Heart right ventricle (tissue), 16 donors: ENCODE measurements at places on chromosomes 4 and X.

DNA sequence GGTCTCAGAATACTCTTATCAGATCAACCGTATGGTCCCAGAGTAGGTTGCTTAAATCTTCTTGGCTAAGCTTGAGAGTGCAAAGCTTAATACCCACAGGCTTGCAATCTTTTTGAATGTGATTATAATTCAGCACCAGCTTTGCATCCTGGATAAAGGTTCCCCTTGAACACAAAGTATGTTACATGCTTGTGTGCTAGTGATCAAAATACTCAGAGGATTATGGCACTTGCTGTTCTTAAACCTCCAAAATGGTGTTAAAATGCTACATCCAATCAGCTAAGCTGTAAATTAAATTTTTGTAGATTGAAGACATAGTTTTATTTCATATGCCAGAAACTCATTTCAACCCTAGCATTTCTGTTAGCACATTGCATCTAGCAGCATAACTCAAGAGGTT lies 812.2 kb upstream of the TENM3 start:
- no peak for DNase-seq

GRCh38 chr4:164012396-164013027 lies 518.0 kb downstream of the TMA16 start:
- DNase-seq: no peak

DNA sequence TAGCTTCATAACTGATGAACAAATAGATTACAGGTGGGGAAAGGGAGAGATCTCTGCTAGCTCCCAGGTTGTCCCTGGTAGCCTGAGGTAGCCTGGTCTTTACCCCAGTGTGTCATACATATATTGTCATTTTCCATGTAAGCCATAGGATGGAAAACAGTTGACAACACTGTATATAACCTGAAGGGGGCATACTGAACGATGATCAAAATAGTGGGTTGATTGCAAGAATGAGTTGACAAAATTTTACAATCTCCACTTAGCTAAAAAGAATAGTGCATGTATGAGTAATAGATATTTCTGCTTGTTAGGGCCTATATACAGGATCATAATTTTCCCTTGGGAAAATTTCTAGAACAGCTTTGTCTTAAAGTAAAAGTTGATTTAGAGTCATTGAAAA lies 304.1 kb upstream of the HAND2 start:
- no peak for DNase-seq

DNA sequence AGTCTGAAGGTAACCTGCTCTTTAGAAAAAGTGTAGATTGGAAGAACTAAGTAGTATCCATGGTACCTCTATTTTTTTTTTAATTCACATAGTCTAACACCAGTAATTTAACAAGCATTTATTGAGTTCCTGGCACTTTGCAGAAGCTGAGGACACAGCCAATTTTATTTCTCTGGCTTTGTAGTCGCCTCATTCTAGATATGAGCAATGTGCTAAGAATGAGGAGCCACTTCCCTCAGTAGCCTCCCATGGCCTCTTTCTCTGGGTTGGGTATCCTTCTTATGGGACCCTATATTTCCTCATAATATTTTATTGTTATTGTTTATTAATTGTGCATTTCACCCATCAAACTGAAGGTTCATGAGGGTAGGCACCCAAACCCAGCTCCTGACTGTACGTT lies 67.6 kb downstream of the ENPEP start:
- DNase-seq: no peak

- no peak for DNase-seq
Measured at GRCh38 chr4:81459228-81459627, 12.5 kb downstream of the RASGEF1B start.

- DNase-seq: no peak
Measured at GRCh38 chr4:46648088-46648744, 258.3 kb upstream of the GABRA2 start.

GRCh38 chr4:154623436-154623835 lies 11.0 kb upstream of the FGG start:
- no peak for DNase-seq

DNA sequence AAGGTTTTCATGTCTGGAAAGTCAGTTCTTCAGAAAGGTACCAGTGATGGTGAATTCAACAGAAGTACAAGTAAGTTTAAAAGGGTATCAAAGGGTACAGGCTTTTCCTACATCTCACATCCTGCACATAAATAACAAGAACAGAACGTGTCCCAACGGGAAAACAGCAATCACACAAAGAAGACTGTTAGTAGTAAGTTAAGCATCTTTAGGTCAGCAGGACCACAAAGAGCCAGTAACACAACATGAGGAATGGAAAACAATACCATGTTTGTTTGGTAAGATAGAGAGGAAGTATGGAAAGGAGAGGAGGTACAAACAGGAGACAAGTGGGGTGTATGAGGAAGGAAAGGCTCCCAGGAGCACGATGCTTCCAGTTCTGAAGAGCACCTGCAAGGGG lies 43.2 kb downstream of the SAT1 start:
- no peak for DNase-seq

DNA sequence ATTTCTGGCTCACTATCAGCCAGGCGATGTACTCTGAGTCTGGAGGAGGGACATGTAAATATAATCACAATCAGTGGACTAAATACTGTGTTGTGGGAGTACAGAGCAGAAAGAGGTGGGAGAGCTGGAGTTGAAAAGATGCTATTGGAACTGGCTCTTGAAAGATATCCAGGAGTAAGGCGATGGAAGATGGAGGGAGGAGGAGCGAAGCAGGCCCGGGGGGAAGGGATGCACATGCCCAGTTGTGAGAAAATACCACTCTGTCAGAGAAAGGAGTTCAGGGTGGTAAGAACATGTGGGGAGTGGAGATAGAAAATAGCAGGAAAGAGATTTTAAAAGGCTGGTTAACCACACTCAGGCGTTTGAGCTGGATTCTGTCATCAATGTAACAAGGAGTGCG lies 216.9 kb upstream of the ETNPPL start:
- DNase-seq: no peak

DNA sequence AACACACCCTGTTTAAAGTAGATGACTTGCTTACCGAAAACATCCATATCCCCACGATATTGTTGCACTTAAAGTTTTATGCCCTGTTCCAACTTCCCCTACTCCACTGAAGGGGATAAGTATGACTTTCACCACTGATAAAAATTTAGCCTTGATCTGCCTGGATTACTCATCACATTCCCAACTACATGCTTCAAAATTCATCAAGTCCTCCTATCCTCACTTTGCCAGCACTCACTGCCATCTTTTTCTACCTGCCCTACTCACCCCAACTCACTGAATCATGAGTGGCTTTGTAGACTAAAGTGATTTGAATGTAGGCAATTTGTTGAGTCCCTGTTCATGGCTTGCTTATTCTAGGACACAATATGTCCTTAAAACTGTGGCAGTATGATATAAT lies 12.2 kb upstream of the GPRIN3 start:
- no peak for DNase-seq

GRCh38 chr4:60396341-60397049 lies 803.6 kb upstream of the ADGRL3 start:
- DNase-seq: no peak

GRCh38 chrX:13535376-13536165 lies 33.8 kb upstream of the EGFL6 start:
- no peak for DNase-seq

DNA sequence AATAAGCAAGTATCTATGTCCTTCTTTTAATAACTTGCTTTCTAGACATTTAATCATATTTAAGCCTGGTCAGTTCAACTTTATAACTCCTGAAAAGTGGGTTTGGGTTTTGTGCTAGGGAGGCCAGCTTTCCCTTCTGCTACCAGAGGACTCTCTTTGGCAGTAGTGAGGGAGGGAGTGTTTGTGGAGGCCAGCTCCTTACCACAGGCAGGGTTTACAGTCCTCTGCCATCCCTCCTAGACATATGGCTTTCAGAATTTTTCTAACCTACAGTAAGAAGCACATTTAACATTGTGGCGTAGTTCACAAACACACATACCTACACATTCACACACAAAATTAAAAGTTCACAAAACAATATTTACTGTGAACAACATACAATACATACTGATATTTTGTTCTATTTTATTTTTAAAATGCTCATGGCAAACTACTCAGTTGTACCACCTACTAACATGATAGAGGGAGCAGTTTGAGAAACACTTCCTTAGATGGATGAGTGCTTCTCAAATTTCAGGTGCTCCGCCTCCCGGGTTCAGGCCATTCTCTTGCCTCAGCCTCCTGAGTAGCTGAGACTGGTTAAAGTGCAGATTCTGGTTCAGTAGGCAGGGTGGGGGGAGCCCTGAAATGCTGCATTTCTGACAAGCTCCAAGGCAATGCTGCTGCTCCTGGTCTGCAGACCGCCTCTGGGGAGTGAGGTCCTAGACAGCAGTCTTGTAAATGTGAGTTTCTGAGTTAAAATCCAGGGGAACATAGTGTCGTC lies 86.7 kb downstream of the PTTG2 start:
- DNase-seq: no peak

DNA sequence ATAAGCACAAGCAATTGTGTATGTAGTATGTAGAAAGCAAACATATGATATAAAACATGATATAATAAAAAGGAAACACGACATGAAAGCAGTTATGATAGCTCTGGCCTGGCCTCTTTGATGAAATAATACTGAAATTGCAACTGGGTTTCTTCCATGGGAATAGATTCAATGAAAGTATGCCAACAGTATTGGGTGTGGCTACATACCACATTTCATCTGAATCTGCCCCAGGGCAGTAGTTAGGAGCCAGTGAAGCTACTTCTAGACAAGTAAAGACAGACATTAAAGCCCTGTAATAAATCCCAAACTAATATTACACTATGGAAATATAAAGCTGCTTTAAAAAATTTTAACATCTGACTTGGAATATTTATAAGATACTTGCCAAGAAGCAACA lies 207.3 kb downstream of the FBXW7 start:
- DNase-seq: no peak

GRCh38 chr4:10625131-10625530 lies 59.4 kb downstream of the CLNK start:
- DNase-seq: no peak

DNA sequence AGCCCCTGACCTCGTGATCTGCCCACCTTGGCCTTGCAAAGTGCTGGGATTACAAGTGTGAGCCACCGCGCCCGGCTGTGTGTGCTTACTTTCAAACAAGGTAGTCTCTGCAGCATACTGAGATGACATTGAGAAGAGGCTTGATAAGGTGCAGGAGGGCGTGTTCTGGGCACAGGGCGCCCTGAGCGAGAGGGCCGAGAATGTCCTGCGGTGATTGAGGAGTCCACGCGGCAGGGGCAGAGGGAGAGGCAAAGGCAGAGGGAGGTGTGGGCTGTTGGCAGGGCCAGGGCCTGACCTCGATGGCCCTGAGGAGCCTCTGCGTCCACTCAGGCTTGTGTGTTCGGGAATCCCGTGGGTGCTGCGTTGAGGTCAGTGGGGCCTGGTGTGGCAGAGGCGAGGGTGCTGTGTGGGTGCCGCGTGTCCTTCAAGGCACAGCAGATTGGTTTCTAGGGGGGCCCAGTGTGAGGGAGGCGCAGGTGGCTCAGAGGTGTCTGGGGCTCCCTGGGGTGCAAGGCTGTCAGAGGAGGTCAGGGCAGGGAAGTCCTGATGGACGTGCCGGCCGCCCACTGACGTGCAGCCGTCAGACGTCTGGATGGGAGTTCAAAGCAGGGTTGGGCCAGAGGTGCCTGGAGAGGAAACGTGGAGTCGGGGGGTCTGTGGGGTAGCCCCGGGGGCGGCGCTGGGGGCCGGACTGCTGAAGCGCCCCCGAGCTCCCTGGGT lies 12.1 kb downstream of the PCGF3 start:
- DNase-seq: no peak

GRCh38 chr4:79298484-79298883 lies 27.4 kb downstream of the NAA11 start:
- DNase-seq: no peak

GRCh38 chr4:78671903-78672815 lies 104.0 kb upstream of the BMP2K start:
- DNase-seq: no peak

DNA sequence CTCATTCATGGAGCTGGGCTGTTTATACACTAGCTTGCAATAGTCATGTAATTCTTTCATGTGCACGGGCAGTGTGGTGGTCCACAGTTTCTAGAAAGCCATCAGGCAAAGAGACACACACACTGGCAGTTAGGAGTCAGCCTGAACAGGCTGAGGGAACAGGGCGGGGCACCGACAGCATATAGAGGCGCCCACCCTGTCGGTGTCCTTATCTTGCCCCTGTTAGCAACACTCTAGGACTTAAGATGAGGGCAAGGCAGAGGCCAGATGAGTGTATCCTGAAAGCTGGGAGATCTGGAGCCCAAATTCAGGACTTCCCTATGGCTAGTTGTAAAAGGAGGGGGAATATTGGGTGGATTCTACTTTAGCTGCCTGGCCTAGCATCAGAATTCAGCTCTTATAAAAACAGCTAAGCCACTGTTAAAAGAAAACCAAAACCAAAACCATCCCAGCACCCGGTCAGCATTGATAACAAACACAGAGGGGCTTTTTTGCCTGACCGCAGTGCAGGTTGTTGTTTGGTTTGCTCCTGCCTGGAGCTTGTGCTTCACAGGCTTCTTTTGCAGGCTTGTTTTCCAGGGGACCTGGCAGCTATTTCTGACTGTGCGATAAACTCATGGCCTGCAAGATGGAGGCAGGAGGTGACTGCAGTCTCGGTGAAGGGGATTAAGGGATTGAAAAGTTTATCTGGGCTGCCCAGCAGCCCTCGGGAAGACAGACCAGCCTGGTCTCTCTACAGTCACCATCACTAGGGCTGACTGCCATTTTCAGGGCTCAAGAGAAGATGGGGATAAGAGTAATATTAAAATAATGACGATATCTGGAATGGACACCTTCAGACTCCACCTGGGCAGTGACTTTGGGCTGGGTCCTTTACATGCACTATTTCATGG lies 638.9 kb downstream of the MID1IP1 start:
- DNase-seq: no peak

DNA sequence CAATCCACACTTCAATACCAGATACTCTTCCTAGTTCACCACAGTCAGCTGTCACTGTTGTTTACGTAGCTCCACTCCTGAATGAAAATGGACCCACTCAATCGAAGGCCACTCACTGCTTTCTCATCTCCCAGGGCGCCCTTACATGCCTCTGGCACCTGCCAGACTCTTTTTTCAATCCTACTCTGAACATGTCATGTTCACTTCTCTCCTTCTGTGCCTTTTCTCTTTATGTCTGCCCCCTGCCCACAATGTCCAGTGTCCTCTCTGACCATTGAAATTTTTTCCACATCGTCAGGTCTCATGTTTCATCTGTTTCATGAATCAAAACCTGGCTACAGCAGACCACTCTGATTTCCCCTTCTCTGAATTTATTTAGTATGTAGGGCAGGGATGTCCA lies 1.3 kb upstream of the MGAT4D start:
- no peak for DNase-seq

DNA sequence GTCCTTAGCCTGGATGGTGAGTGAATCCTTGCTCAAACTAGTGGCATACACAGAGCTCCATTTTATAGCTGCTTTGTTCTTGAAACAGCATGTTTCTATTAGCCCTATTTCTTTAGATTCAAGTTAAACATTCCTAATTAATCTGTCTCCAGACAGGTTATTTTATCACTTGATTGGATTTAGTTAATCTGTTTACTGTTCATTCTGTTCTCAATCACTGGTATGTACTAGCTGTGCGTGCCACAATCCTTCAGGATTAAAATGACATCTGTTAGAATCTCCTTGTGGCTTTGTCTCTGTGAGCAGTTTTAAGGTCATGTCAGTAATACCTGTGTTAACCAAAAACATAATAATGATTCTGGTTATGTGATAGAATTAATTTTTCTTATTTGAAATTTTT lies 36.5 kb downstream of the PTPN13 start:
- DNase-seq: no peak
